ENCODE measurements at places on chromosomes 12 and 14. TPM values are rescaled to one million over a fixed set of nuclear protein-coding genes. Genes with fewer than 3 reads are reported as not detected.

The MMP17 gene
- total RNA-seq = 20.1 TPM

The BHLHE41 gene
- 0.14 TPM for total RNA-seq

The CMKLR1 gene
- not detected for total RNA-seq

The RASAL1 gene
- 0.07 TPM for total RNA-seq

The KRT2 gene
- not detected for total RNA-seq

The NGB gene
- not detected for total RNA-seq

The GPR84 gene
- total RNA-seq = 0.07 TPM

The AMDHD1 gene
- 0.37 TPM for total RNA-seq

The P3H3 gene
- total RNA-seq = 33.4 TPM

The INHBC gene
- total RNA-seq = not detected

Data from foreskin keratinocyte (primary cell).